Endothelial cell (in vitro differentiated cells): ENCODE measurements at places on chromosomes 2 and 18.

- DNase-seq = no peak
Observed at GRCh38 chr2:135689679-135690078, 52.0 kb upstream of the UBXN4 start.

GRCh38 chr2:9258953-9259399, 52.4 kb downstream of the ASAP2 start:
- no peak for DNase-seq

GRCh38 chr2:230697676-230698075, 15.0 kb upstream of the CAB39 start:
- no peak for DNase-seq

DNA sequence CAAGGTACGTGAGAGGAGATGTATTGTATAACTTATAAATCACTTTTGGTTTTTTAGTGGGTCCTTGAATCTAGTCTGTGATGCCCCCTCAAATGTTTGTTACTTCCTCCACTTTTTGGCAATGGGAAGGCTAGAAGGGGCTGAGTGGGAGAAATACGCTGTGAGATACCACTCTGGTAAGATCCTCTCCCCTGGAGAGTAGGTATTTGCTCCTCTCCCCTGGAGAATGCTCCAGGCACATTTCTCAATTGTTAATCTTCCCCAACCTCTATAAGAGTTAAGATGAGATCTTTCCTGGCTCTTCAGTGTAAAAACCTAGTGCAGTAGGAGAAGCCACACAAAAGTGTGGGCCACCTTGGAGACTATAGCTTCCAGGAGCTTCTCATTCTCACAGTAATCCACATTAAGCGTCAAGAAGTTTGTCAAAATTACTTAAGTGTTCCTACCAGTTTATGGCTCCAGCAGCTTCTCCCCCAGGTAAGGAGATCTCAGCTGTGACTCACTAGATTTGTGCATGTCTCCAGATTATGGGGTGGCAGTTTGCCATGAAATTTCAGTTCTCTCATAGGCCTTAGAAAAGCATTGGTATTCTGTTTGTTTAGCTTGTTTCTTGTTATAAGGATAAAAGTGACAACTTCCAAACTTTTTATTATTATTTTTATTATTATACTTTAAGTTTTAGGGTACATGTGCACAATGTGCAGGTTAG, 182.6 kb downstream of the FSIP2 start:
- no peak for DNase-seq

- DNase-seq = no peak
Observed at GRCh38 chr2:235270291-235270690, 223.6 kb upstream of the AGAP1 start.

- no peak for DNase-seq
Observed at GRCh38 chr2:233412405-233412804, 58.1 kb downstream of the DGKD start.

- no peak for DNase-seq
Observed at GRCh38 chr2:240571314-240571973, 3.2 kb downstream of the RNPEPL1 start.
